ENCODE measurements at places on chromosomes 12 and 14.
A peak's percentile ranks its signal among the peaks of the same experiment; 100 is the strongest.

DNA sequence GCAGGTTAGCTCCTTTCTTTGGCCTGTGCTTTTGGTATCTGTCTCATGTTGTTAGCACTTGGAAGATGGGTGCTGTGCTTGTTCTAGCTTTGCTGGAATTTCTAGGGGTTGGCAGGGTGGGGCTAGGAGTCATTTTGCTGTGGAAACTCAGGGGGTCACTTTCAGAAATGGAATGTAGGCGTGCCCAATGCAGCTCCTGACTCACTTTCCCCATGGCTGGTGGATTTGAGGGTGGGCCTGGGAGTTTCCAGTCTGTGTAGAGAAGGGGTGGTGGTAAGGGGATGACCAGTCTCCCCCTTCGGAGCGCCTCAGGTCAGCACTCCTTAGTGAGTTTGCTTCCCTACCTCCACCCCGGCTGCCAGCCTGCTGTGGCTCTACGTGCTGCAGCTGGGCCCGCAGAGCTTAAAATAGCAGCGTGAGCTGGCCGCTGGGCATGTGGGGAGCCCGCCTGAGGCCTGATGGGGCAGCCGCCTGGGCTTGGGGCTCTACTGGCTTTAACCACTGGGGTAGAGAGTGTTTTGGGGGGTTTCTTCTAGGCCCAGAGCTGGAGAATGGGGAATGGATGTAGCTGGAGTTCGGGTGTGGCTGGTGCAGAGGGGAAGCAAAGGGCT lies 108.2 kb downstream of the TSPAN9 start:
- peak; percentile 52 for DNase-seq

DNA sequence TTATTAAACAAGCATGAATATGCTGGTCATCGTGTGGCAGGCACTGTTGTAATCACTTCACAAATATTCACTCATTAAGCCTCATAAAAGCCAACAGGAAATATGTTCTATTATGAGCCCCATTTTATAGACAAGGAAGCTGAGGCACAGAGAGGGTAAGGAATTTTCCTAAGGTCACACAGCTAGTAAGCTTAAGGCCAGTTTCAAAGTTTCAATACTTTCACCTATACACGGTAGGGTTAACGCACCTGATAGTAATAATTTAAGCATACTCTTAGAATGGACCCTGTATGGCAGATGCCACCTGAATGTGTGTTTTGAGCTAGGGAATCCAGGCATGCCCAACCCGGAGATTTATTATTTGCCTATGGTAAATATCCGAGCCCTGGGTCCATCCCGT lies 39.8 kb downstream of the EGLN3 start:
- no peak for DNase-seq

DNA sequence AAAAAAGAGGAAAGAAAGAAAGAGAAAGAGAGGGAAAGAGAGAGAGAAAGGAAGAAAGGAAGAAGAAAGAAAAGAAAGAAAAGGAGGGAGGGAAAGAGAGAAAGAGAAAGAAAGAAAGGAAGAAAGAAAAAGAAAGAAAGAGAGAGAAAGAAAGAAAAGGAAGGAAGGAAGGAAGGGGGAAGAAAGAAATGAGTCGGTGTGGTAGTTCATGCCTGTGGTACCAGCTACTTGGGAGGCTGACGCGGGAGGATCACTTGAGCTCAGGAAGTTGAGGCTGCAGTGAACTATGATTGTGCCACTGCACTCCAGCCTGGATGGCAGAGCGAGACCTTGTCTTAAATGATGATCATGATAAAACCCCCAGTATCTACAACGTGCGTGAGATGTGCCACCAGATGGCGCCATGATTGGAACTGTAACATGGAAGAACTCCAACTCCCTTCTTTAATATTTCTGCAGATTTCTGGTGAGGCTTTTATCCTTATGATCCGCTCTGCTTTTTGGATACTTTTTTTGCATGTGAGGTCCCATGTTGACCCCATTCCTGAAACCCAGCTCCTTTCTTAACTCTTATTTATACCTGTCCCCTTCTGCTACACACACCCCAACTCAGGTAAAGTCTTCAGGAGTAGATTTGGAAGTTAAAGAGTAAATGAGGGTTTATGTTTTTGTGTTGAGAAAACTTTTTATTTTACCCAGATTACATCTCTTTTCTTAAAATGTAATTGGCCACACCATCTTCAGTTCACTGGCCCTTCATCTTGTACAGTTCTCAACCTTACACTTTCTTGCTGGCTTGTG lies 25.6 kb downstream of the RNASE10 start:
- peak; percentile 52 for DNase-seq

DNA sequence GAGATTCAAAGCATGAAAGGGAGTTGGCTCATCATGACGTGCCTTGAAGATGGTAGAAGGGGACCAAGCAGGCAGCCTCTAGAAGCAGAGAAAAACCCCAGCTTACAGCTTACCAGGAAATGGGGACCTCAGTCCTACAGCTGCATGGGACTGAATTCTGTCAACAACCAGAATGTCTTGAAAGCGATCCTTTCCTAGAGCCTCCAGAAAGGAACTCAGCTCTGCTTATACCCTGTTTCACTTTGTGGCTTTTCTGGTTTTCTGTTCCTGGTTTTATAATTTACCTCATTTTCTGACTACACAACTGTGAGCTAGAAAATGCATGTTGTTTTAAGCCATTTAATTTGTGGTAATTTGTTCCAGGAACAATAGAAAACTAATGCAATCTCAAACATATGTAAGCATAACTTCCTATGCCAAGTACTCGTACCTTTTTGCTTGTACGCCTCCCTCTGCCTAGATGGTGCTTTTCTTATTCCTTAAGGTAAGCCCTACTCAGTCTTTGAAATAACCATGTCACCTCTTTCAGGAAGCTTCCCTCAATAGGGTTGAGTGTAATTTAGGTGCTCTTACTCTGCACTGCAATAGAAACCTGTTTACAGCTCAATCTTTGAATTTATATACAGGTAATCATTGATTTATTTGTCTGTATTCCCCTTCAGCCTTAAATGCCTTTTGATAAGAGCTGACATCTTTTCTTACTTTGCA lies 348.8 kb downstream of the TMEM117 start:
- DNase-seq, result no peak

DNA sequence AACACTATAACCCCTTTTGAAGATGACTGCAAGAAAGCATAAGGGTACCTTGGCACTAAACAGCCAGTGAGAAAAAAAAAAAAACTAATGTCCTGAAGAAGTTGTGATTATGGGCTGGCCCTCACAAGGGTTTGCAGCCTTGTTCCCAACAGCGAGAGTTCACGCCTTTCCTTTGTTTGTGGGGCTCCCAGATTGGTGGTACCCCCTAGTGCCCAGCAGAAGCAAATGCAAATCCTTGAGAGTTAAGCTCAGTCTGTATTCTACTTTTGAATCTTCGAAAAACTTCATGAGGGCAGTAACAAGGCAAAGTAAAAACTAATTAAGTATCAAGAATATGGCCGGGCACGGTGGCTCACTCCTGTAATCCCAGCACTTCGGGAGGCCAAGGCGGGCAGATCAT lies 238.9 kb upstream of the LMO3 start:
- DNase-seq, result no peak

DNA sequence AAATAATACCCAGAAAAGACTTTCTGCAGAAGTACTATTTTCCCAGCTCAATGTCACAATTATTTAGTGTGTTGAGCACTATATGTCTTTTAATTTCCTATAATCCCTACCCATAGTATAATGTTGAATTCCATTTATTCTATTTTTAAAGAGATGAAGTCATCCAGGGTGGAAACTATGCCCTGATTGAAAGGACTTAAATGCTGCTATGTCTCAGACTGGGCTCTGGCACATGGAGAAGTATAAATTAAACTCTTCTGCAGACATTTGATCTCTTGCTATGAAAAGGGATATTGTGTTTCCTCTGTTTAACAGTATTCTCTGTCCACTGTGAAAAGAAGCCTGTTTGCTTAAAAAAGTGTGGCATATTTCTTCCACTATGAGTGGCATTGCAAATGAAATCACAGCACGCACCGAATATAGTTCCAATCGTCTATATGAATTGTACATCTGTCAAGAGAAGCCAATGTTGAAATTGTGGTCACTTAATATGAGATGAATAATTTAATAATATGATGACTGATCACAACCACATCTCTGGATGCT lies 192.3 kb downstream of the BCAT1 start:
- no peak for DNase-seq

GRCh38 chr12:91113621-91114020 lies 2.3 kb upstream of the LUM start:
- DNase-seq, result no peak

DNA sequence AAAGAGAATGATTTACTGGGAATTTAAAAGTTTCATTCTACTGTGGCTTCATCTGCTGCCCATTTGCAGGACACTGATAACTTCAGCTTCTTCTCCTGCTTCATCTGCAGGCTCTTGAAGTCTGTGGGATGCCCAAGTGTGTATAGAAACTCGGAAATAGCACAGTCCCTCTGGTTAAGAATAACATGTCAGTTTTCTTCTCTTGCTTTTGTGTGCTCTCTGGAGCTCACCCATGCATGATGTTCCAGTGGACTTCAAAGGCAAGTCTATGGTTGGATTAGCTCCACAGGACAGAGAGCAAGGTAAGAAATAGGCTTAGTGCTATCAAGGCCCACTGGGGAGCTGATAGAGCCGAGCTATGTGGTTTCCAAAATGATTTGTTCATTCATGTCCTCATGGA lies 13.7 kb downstream of the RMST start:
- DNase-seq, result no peak

DNA sequence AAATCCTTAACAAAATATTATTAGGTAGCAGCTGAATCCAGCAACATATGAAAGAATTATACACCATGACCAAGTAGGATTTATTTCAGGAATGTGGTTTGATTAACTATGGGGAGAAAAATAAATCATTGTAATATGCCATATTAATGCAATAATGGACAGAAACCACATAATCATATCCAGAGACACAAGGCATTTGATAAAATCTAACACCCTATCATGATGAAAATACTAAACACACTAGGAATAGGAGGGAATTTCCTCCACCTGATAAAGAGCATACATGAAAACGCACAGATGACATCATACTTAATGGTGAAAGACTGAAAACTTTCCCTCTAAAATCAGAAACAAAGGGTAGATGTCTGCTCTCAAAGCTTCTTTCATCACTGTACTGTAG lies 238.9 kb downstream of the PHLDA1 start:
- no peak for DNase-seq

DNA sequence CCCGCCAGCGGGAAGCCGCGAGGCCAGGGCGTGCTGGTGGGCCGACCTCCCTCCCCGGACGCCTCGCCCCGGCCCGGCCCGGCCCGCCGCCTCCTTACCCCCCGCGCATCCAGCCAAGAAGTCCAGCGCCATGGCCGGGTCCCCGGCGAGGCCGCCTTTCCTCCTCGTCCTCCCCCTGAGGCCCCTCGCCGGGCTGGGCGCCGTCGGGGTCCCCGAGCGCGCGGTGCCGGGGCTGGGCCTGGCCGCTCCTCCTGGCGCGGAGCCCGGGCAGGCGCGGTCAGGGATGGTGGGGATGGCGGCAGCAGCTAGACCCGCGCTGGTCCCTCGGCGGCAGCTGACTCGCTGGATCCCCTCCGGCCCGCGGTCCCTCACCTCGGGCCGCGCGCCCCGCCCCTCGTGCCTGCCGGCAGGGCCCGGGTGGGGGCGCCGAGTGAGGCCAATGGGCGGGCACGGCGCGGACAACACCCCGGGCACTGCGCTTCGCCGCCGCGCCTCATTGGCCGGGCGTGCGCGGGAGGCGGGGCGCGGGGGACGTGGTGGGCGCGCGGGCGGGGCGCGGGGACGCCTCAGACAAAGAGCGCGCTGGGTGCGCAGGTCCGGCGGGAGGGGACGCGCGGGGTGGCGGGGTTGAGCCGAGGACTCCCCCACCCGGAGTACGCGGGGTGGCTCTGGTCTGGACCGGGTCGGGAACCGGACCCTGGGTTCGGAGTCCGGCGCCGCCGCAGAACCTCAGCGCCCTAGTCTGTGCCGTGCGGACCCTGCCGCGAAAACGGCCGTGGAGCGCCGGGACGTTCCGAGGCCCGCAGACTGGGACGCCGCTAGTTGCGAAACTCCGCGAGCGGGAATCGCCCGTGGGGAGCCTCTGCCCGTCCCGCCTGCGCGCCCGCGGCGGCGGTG lies at the start of gene SLC25A29:
TSS of gene SLC25A29 (minus strand) at position 344 of the 897 bp plus-strand sequence. CDS start at position 132, 212 bp downstream.
- DNase-seq, result peak; percentile 42

GRCh38 chr14:55088356-55088755 lies 36.9 kb downstream of the MAPK1IP1L start:
- DNase-seq, result no peak

GRCh38 chr14:94282991-94283723 lies 9.9 kb downstream of the SERPINA10 start:
- DNase-seq, result no peak

DNA sequence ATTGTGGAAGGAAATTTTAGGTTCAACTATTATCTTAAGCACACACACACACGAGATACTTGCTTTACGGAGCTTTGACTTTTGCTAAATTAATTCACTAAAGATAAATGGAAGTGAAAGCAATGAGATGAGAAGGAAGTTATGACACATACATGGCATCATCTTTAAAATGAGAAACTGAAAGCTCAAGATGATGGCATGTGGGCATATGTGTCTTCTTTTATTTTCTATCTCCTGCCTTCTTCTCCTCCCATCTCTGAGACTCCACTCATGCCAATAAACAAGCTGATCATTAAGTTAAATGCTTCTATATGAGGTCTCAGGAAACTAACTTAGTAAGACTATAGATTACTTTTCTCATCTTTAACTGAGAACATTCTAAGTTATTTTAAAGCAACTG lies 216.7 kb downstream of the MED13L start:
- DNase-seq, result peak; percentile 5

DNA sequence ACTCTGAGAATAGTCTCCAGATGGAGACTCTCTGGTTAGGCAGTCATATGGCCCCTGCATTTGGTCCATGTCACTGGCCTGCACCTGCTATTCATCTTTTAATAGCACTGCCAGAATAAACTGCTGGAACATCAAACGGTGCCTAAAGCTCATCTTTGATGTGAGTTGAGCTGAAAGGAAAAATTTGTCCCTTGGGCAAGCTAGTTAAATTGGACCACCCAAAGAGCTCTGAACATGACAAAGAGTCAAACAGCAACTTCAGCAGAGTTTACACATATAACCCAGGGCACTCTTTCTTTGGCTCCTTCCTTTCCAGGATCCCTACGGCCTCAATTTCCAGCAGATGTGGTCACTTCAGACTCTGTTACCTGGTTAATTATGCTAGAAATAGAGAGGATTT lies 269.9 kb downstream of the RPL10L start:
- no peak for DNase-seq

DNA sequence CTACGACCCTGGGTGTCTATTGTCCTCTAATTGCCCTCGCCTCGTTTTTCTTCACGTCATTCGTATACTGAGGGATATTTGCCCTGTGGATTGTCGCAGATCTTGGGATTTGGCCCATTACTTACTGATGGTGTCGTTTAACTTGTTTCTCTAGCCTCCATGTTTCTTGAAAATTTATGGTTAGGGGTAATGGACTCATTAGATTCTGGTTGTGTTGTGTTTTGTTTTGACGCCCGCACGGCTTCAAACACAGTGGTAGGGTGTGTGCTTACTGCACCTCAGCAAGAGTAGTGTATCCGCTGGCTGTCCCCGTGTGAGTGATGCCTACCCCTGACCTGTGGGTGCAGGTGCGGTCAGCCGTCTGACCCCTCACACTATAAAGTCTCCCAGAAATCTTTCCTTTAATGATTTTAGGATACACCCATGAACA lies 874 bp upstream of the RNU6-8 start:
- DNase-seq, result no peak

- DNase-seq, result no peak
These were observed 19.4 kb upstream of the EVL start for GRCh38 chr14:100045642-100046344.
